ENCODE measurements at places on chromosomes 5 and 9. TPM values are rescaled to one million over a fixed set of nuclear protein-coding genes. Genes with fewer than 3 reads are reported as not detected.

- no peaks in the 10 kb centered on the region for H3K36me3 ChIP-seq
- H3K27me3 ChIP-seq: no peaks in the 10 kb centered on the region
- no peak overlapping the region for H3K27ac ChIP-seq
- no peak for DNase-seq
- H3K4me3 ChIP-seq: no peak overlapping the region
Measured at GRCh38 chr5:35197351-35197750, 32.9 kb downstream of the PRLR start.

SPATA31A1 gene
- 0.11 TPM for total RNA-seq

DNA sequence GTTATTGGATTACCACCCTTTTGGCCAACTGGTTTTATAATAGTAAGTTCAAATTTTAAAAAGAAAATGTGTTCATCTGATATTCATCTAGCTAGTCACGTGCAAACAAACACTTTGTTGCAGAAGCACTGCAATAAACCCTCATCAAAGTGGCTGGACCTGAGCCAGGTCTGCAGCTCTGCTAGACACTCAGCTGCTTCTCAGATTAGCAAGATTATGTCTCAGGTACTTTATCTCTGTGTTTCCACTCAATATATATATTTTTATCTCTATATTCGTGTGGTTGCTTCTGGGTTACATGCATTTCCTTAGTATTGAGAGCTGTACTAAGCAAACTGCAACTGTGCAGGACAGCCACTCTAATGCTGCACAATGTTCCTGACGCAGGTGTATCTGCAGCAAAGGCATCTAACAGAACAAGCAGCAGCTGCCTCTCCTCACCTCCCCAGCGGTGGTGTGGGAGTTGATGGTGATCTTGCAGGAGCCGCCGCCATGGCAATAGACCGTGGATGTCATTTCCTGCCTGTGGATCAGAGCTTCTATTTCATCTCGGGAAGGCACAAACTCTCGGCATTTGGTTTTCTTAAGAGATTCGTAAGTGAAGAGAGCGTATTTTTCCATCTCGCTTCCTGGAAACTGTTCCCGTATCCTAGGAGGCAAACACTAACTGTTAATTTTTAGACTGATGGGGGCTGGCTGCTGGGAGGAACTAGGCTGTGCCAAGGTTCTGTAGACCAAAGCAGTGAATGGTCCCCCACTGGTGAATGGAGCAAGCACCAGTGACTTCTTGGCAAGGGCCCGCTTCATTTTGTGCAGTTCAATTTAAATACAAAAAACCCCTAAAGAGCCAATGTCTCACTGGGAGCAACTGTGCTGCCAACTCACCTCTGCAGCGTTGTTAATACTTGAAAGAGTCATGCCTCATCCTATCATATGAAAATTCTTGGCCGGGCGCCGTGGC lies 56.7 kb upstream of the RETREG1 start:
- DNase-seq: no peak
- H3K27ac ChIP-seq: no peak overlapping the region
- H3K27me3 ChIP-seq: no peaks in the 10 kb centered on the region
- H3K4me3 ChIP-seq: no peak overlapping the region

DNA sequence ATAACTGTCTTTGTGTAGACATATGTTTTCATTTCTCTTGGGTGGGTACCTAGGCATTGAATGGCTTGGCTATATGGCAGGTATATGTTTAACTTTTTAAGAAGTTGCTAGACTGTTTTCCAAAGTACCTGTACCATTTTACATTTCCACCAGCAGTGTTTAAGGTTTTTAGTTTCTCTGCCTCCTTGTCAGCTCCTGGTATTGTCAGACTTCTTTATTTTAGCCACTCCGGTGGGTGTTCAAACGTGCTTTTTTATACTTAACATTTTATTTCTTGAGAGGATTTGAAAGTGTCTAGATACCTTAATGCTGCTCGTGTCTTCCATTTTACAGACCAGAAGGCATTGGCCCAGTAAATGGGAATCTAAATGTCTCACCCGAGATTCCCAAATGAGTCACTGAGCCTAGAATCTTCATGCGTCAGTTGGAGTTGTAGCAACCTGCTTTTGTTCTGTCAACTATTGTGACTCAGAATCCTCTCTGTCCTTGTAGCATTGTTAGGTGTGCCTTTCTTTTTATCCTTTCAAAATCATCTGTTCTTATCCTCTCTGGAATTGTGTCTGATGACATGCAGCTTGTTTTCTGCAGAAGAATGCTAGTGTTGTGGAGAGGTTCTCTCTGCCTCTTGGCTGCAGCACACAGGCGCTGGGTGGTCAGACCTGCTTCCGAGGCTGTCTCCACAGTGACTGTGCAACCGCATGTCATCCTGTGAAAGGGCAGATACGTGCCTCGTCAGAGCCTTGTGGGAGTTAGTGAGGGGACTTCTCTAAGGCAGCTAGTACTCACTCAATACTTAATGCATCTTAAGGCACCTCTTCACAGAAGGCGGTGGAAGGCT lies 291.8 kb downstream of the AOPEP start:
- no peak overlapping the region for H3K4me3 ChIP-seq
- H3K27ac ChIP-seq: no peak overlapping the region
- peaks cover 3% of the 10 kb centered on the region for H3K36me3 ChIP-seq

DNA sequence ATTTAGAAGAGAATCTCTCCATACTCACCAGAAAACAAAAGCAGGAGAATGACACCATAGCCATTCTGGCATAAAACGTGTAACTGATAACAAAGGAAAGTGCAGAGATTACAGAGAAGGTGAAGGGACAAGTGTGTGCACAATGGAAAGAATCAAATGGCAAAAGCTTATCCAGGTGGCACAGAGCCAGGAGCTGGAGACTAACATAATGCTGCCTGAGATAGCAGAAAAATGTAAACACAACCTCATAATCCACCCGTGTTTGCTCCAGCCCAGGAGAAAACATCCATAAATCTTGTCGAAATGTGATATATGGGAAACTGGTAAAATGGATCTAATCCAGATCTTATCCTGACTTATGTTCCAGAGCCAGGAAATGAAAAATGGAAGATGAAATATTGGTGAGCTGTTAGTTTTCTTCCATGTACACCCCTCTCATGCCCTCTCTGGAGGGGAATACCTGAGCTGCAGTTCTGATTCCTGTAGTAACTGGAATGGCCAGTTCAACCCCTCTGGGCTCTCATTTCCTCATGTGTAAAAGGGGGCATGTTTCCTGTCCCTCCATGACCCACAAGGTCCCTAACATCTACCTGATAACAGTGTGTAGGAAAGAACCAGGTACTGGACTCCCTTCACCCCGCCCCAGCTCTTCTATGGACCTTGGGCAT lies 212.3 kb upstream of the DAPK1 start:
- H3K4me1 ChIP-seq: no peaks in the 10 kb centered on the region
- DNase-seq: no peak
- H3K27ac ChIP-seq: no peak overlapping the region

DNA sequence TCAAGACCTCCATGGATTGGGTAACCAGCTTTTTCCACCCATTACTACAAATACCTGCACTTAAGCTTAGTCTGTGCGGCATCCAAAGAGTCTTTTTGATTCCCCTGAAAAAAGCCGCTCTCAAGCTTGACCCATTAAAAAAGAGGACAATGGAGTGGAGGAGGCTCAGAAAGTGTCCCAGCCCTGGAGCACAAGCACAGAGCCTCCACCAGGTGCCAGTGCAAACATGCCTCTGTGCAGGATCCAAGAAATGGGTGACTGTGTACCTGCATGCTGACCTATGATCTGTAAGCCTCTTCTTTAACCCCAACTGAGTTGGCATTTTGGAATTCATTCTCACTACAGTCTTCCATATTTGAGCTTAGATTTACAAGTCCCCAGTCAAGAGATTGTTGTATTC lies 168.3 kb upstream of the TLE4 start:
- H3K27me3 ChIP-seq: no peaks in the 10 kb centered on the region
- H3K4me1 ChIP-seq: no peaks in the 10 kb centered on the region
- no peak for DNase-seq
- H3K27ac ChIP-seq: no peak overlapping the region

SHROOM1 gene
- total RNA-seq: 5.7 TPM

DNA sequence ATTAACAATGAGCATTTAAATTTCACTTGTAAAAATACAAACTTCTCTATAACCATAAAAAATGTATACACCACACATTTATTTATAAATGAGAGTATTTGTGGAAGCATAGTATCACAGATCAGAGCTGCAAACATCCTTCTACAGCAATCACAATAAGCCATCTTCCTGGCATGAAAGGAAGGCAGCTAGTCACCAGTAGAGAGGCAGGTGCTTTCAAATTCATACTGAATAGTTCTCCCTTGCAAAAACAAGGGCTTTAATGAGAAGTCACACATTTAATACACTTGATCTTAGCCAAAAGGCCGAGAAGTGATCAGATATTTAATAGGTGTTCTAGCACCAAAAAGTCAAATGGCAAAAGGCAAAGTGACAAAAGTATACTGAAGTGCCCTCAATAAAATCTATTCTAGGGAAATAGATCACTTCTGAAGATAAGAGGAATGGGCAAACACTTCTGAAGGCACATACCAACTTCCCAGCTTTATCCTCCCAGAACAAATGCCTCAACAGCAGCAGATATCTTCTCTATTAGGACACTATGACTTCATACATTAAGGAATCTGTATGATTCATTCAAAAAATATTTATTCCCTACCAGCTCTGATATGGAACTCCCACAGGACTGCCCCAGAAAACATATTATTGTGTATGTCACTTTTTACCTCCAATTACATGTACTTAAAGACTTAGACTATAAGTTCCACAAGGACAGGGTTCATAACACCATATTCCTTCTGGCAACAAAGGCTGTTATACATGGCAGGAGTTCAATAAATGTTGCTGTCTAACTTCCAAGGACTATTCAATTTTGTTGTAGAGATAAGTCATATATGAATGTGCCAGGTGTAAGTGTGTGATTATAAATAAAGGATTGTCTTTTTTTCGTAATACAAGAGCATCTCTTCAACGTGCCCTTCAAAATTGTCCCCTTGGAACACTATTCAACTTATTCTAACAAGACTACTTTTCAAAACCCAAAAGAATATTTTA lies 31.7 kb downstream of the MAPKAP1 start:
- DNase-seq: no peak
- no peaks in the 10 kb centered on the region for H3K4me1 ChIP-seq
- H3K27me3 ChIP-seq: no peaks in the 10 kb centered on the region
- no peak overlapping the region for H3K27ac ChIP-seq

PLPP6 gene
- total RNA-seq: 13.3 TPM

GRCh38 chr5:60540856-60541805 lies 158.8 kb downstream of the DEPDC1B start:
- H3K4me1 ChIP-seq: peaks cover 8% of the 10 kb centered on the region
- H3K36me3 ChIP-seq: no peaks in the 10 kb centered on the region
- H3K4me3 ChIP-seq: no peak overlapping the region
- DNase-seq: no peak
- H3K27me3 ChIP-seq: no peaks in the 10 kb centered on the region

- no peak overlapping the region for H3K4me3 ChIP-seq
- H3K27ac ChIP-seq: no peak overlapping the region
- H3K27me3 ChIP-seq: no peaks in the 10 kb centered on the region
- DNase-seq: no peak
Measured at GRCh38 chr9:29290516-29290915, 1717.2 kb upstream of the C9orf72 start.

SLC12A7 gene
- total RNA-seq: 38.6 TPM

- H3K4me1 ChIP-seq: no peaks in the 10 kb centered on the region
- H3K36me3 ChIP-seq: no peaks in the 10 kb centered on the region
- no peaks in the 10 kb centered on the region for H3K27me3 ChIP-seq
- no peak for DNase-seq
Measured at GRCh38 chr9:120860083-120860482, 16.9 kb downstream of the PHF19 start.

PKD2L2 gene
- total RNA-seq: not detected

FOXD4 gene
- not detected for total RNA-seq

FPGS gene
- 62.4 TPM for total RNA-seq

SPATA31D4 gene
- total RNA-seq: not detected

DNA sequence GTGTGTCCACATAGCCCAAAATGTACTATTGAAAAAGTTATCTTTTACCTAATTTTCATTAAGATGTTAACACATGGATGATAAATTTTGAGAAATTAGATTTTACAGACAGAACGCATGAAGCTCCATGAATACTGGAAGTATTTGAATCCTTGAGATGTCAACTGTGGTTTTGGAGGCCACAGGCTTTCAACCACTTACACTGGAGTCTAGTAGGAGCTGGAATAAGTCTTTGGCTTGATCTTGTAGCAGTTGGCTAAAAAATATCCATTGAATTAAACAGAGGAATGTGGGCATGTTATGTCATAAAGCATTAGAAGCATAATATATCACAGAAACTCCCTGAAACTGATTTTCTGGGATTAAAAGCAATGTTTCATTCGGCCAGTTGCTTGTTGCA lies 52.9 kb downstream of the CAMK4 start:
- H3K36me3 ChIP-seq: no peaks in the 10 kb centered on the region
- DNase-seq: no peak

IL4 gene
- total RNA-seq: not detected

PLAC8L1 gene
- 0.92 TPM for total RNA-seq

PANK3 gene
- 101 TPM for total RNA-seq

DNA sequence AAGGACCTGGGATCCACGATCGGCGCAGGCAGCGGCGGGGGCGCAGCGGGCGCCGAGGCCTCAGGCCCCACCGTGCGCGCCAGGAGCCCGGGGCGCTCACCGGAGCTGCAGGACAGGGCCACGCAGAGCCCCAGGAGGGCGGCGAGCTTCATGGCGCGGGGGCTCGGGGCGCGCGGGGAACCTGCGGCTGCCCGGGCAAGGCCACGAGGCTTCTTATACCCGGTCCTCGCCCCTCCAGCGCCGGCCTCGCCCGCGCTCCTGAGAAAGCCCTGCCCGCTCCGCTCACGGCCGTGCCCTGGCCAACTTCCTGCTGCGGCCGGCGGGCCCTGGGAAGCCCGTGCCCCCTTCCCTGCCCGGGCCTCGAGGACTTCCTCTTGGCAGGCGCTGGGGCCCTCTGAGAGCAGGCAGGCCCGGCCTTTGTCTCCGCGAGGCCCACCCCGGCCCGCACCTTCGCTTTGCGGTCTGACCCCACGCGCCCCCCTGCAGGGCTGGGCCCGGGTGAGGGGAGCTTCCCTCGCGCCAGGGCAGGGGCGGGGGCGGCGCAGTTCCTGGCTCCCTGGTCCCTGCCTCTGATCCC lies at the start of gene SCGB3A1:
TSS of gene SCGB3A1 (minus strand) at position 189 of the 577 bp plus-strand sequence. CDS start at position 152, 37 bp downstream.
- peaks cover 2% of the 10 kb centered on the region for H3K4me1 ChIP-seq
- peak; percentile 59 for DNase-seq

PCDH12 gene
- total RNA-seq: 0.17 TPM

- H3K27ac ChIP-seq: no peak overlapping the region
- H3K27me3 ChIP-seq: no peaks in the 10 kb centered on the region
- no peak for DNase-seq
- H3K4me1 ChIP-seq: no peaks in the 10 kb centered on the region
- no peaks in the 10 kb centered on the region for H3K36me3 ChIP-seq
Measured at GRCh38 chr9:21078702-21079101, 960 bp upstream of the IFNB1 start.

FBXL7 gene
- total RNA-seq: 17.8 TPM

DNA sequence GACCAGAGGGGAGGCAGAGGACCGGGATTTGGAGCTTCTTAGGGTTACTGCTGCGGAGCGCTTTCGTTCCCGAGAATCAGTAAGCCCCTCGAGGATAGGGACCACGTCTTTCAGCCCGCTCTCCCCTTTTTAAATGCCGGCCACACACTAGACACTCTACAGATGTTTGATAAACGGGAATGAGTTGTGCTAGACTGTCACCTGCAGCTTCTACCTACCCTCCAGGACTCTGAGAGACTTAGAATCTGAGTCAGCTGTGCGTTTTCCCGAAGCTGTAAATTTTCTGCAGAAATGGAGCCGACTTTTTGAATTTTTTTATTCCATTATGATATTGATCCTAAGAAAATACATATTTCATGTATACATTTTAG lies 670 bp downstream of the CCDC171 start:
- no peak for DNase-seq
- no peaks in the 10 kb centered on the region for H3K36me3 ChIP-seq
- H3K27me3 ChIP-seq: no peaks in the 10 kb centered on the region
- peak overlapping the region; percentile 81 for H3K4me3 ChIP-seq
